ENCODE measurements at places on chromosomes 7 and 10. TPM values are rescaled to one million over a fixed set of nuclear protein-coding genes. Genes with fewer than 3 reads are reported as not detected.

PHF14 gene
- 28.5 TPM for total RNA-seq

DNA sequence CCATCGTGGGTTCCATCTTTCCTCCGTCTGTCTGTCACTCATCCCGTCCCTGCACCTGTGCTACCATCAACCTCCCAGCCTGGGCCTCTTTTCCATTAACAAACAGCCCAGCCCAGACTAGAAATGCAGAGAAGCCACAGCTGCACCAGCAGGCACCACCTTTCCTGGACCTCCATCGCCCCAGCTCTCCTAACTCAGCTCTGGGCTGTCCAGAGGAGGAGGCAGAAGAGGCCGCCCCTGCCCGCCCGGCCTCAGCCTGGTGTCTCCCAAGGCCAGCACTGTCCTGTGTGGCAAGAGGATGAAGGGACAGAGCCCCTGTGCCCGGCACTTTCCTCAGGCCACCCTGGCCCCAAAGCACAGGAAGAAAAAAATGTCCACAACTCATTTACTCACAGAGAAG lies 225.6 kb downstream of the PTPRN2 start:
- DNase-seq = no peak

JAZF1 gene
- 11.3 TPM for total RNA-seq

ZNHIT1 gene
- 58.9 TPM for total RNA-seq

EVX1 gene
- not detected for total RNA-seq

DNA sequence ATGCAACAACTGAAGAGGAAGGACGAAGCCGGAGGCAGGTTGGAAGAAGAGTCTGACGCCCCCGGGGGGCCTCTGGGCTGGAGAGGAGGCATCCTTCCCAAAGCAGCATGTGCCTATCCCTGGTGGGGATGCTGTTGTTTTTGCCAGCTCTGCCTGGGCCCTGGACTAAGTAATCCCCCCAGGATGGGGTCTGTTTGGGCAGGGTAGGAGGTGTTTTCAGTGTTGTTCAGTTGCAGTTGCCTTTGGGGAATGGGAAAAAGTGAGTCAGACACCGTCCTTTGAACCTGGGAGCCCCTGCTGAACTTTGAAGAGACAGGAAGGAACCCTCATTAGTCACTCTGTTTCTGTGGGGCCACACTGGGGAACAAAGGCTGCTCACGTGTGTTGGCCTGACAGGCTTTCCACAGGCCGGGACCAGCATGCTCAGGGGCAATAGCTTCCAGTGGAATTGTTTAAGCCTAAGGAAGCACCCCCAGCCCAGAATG lies 35.2 kb upstream of the GDF10 start:
- no peak for DNase-seq

GRCh38 chr7:124532166-124532565 lies 233.4 kb downstream of the GPR37 start:
- DNase-seq = no peak

DNA sequence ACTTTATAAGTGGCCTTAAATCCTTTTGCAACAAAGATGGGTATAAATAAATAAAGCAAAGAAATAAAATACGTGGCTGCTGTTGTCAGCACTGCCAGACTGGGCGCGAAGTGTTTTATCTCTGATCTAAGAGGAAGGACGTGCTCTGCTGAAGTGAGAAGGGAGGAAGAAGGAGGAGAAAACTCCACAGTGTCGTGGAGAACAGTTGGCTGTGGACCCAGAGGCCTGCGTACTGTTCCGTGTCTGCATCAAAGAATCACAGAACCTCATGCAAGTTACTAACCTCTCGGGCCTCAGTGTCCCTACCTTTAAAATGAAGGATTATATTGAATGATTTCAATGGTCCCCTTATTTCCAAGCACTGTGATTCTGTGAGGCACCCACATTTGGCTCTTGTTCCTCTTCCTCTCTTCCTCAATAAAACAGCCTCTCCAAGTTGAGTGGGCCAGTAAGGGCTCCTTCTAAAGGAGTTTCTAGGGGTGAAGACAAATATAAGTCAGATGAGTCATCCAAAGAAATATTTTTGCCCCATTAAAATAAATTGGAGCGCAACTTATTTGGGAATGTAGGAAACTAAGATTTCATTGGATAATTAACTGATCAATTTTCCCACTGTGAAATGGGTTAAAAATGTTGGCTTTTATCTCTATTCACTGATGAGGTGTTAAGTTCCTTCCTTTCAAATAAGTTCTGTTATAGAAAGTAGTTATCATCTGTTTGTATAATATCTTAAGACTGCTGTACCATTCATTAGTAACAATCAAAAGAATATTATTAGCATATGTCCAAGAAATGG lies 126.9 kb upstream of the EFCAB10 start:
- DNase-seq = no peak

DNA sequence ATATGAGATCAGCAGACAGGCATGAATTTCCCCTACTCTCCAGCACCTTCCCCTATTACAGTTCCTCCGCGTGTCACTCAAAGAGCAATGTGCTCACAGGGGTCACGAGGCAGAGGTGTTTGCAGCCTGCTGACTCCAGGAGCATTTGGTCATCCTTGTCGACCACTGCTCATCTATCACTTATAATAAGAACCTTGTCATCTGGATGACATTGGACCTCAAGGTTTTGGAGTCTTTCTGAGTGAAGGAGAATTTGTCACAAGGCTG lies 32.9 kb upstream of the PLPP4 start:
- no peak for DNase-seq

GRCh38 chr10:97372233-97372875 lies 28.8 kb downstream of the RRP12 start:
- DNase-seq = no peak

DNA sequence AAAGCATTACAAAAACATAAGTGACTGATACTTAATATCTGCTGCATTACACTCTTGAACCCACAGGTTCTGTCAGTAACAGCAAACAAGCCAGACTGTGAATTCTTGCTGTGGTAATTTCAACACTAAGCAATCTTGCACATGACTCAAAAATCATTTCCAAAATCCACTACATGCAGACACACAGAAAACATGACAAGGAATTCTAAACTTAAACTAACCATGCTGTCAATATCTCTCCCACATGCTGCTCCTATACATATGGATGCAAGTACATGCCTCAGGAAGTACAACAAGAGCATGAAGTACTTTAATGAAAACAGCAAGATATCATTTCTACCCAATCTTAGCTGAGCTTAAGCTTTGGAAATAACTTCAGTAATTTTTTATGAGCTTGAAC lies 890.2 kb upstream of the KCND2 start:
- DNase-seq = no peak

DNA sequence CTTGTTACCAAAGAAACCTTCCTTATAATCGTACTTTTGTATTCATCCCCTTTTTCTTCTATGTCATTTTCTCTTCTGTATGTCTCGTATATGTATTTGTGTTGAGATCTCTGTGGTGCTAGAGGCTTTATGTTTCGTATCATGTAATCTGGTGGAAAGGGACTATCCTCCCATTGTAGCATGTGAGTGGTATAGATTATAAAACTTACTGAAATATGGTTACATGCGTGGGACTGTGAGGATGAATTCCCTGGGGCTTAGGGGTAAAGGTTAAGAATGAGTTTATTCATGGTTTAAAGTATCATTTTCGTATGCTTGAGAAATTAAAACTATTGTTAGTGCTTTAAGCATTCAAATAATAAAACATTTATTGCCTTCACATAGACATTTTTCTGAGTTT lies 141.9 kb downstream of the ANKRD7 start:
- no peak for DNase-seq

OR2A42 gene
- total RNA-seq = not detected

DNA sequence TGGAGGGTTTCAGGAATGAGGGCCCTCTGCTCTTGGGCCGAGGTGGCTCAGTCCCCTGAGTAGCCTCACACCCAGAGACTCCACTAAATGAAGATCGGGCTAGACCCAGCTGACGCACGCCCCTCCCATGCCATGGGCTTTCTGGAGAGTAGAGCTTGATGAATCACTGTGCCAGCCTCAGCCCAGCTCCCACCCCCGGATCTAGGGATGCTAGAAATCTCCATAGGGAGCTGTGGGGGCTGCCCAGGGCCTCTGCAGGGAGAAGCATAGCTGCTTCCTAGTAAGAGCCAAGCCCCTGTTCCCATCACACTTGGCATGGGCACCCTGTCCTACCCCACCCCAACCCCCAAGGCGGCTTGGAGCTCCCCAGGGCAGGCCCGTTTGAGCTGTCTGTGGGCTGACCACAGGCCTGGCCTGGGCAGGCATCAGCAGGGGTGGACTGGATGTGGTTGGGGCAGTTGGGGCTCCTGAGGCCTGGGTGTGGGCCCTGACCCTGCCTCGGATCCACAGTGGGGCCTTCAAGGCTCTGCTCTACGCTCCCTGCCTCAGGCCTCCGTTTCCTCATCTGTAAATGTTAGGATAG lies 121.2 kb downstream of the ZMIZ1 start:
- DNase-seq = no peak

- DNase-seq = no peak
Measured at GRCh38 chr10:82400841-82401240, 525.8 kb downstream of the NRG3 start.
